ENCODE measurements at places on chromosomes 1 and 21.

- peak; percentile 65 for DNase-seq
Measured at GRCh38 chr1:31669786-31670592, 25.3 kb upstream of the PEF1 start.

GRCh38 chr1:212178851-212179250 is 106.4 kb upstream of the PPP2R5A start:
- DNase-seq: no peak

DNA sequence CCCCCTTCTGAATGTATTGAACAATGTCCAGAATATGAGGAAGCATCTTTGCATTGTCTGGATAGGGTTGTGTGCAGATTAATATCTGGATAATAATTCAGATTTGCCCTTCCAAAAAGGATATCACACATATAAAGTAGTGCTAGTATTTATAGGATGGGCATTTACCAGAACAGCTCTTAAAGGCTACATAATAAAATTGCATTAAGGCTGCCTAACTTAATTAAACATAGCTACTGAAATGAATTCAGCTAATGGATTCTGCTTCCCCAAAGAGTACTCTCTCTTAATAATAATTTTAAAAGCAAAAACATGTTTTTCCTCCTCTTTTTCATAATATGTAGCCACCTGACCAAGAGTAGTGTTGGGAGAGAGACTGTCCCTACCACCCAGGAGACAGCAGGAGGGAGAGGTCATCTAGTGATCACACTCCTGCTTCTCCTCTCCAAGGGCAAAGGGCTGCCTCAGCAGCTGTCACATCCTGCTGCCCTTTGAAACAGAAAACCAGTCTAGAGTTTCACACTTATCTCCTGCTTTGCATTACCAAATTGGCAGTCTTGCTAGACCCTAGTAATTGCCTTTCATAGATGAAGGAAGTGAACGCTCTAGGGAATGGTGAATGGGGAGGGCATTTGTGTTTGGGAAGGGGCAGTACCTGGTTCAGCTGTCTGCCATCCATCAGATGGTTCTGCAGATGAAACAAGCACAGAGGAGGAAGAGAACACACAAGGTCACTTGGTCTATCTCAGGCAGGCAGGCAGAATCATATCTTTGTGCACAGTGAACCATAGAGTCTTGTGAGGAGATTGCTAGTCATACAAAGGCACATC is 29.3 kb upstream of the DDAH1 start:
- DNase-seq: no peak

DNA sequence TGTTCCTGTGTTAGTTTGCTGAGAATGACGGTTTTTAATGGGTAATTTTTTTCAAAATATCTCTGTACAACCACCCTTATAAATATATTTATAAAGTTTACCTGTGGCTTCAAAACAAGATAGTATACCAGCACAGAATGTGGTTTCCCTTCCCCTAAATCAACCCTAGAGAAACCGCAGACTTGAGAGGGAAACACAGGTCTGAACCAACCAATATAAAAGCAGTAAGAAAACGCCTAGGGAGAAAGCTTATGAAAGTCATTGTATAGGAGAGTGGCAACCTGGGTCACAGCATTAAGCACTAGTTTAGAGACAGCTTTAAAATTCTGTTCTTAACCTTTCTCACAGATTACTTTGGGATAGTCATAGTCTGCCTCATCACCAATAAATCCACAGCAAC is 180.6 kb upstream of the LHX8 start:
- no peak for DNase-seq

- DNase-seq: no peak
Measured at GRCh38 chr1:186292875-186293274, 82.2 kb downstream of the TPR start.

DNA sequence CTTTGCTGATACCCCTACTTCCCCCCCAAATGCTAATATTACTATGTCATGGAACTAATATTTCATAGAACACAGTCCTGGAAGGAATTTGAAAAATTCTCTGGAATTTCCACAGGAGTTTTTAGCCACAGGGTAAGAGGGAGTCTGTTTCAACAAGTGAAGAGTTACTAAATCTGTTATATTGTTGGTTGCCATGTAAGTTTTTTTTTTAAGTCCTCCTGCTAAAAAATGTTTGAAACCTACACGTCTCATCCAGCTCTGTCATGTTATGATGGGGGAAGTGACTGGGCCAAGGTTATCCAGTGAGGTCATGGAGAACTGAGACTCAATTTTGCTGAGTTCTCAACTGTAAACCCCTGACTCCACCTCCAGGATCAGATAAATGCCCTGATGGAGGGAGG is 60.8 kb upstream of the USP24 start:
- no peak for DNase-seq

DNA sequence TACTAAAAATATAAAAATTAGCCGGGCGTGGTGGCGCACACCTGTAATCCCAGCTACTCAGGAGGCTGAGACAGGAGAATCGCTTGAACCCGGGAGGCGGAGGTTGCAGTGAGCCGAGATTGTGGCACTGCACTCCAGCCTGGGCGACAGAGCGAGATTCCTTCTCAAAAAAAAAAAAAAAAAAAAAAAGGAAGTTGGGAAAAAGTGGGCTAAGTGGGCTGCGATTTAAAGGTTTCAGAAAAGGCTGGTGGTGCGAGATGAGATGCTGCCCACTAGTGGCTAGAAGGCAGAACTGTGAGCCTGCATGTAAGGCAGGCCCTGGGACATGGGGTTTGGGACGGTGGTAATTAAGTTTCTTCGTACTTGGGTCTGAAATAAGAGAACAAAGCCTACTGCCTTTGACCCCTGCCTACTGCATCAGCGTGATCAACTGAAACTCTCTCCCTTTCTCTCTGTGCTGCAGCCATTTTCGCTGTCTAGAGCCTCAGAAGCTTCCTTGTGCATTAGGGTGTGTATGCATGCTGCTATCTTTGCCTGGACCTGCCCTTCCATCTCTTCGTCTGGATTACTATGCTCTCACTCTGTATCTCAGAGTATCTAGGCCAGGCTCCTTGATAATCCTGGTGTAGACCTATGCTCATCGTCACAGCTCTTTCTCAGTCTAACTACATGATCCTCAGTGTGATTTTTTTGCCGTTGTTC is 12.4 kb downstream of the FMOD start:
- DNase-seq: peak; percentile 56

DNA sequence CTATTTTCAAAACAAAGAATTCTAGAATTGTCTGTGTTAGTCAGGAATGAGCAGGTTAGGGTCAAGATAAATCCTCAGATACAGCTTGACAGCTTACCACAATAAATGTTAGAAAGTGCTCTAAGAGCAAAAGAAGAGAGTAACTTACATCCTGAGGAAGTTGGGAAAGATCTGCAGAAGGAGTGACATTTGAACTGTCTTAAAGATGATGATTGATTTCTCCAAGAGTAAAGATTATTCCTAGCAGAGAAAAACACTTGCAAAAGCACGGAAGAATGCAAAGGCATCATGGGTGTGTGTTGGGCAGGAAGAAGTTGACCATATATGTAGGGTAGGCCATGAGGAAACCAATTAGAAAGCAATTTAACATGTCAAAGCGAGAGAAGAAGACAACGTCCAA is 175.4 kb downstream of the LRRC7 start:
- no peak for DNase-seq

DNA sequence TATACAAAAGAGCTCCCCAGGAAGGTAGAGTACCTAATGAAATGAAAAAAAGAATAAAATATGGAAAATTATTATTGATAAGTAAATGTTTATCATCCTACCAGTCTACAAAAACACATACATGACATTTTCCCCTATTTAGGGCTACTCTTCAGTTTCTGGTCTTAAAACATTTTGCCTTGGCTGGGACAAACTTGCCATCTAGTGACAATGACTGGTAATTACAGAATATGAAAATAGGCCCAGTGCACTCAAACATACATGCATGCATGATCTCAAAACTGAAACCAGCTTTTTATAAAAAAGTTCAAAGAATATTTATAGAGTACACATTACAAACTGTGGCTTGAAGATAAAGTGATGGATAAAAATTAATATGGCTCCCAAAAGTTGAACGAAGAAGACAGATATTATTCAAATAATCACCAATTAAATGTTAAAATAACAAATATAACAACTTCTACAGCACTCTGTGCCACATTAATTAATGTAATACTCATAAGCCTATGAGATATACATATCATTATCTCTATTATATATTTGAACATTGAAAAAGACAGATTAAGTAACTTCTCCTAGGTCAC is 10.5 kb upstream of the RNPC3 start:
- DNase-seq: peak; percentile 41

- peak; percentile 58 for DNase-seq
Measured at GRCh38 chr1:9867408-9868243, 42.4 kb downstream of the CTNNBIP1 start.

DNA sequence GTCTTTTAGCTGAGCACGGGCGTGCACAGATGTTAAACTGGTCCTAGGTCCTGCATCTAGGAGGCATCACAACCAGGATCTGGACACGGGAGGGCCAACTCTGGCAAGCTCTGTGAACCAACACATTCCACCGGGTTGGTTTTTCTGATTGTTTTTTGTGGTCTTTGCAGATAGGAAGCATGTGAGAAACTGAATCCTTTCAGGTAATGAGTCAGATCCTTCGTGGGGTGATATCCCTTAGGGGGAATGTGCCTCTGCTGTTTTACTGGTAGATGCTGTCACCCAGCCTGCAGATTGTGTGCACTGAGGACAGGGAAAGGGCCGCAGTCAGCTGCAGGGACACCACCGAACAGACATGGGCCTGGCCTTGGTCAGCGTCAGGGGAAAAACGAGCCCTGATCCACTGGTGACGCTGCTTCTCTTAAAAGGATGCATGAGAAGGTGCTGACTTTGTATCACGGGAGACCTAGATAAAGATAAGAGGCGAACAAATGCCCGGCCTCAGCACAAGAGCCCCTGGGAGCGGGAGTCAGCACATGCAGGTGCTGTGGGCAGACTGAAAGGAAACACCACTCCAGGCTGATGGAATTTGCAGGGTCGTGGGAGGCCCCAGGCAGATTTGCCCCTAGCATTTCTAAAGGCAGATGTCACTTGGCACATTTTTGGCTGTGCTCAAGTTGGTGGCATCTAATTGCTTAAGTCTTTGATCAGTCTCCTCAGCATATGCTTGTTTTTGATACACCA is 51.1 kb downstream of the DOP1B start:
- DNase-seq: no peak

DNA sequence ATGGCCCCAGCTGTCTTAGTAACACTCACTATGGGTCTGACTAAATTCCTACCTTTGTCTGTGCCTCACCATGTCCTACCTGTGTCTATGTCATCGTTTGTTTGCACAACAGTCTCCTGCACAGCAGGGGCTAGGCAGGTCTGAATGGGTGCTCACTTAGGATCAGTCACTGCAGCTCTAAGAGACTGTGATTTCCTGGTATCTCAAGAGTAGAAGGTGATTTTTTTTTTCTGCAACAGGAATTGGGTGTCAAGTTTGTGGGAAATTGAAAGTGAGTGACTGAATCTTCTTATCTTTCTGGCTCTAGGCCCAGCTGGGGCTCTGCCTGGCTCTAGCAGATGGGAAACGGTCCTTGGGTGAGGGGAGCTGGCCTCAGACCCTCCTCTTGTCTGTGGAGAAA is 46.4 kb upstream of the TRABD2B start:
- no peak for DNase-seq

DNA sequence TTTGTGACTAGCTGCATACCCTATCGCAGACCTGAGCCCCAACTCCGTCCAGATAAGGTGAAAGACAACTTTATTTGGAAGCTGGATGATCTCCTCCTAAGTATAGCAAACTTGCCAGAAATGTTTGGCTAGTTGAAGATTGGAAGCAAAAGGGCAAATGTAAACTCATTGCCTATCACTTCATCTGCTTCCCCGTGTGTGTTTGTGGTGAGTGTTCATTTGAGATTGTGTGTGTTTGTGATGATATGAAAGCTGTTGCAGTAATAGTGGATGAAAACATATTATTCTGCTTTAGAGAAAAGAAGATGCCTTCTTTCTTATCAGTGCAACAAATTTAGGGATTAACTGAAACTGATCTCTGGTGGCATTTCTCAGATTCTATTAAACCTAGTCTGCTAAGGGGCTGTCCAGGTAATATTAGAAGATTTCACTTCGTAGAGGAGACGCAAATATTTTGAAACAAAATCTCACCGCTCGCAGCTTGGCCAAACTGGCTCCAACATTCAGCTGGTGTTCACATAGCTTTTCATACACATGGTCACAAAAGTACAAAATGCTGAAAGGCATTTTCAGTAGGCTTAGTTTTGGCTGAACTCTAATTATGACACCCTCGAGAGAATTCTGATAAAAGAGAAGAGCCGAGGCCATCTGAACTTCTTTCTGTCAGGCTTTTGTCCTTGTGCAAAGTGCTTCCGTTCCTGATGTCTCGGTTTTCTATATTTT is 1.1 kb downstream of the TBX19 start:
- DNase-seq: no peak

- no peak for DNase-seq
Measured at GRCh38 chr1:198764748-198765147, 125.9 kb downstream of the PTPRC start.

DNA sequence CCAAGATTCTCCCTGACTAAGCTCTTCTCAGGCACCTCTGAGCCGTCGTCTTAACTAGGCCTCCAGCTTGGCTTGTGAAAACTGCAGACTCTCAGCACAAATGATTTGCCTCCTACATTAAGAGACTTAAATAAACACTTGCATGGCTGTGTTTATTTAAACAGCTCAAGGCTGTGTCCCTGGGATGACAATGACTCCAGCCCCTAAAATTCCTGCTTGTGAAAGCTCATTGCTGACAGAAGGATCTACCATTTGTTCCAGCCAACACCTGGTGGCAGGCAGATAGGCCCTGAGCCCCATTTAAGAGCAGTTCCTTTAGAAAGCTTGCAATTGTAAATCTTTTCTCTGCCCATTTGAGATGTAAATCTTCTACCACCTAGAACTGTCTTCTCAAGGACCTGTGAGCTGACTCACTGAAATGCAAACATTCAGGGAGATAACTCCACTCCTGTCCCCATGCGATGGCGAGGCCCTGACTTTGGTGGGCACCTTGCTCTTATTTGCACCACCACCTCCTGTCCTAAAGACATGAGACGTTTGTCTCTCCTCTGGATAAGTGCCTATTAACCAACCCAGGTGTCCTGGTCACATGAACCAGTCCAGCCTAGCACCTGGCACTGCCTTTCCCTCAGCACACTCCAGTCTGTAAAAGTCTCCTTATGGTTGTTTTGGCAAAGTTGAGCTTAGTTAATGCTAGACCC is 15.1 kb upstream of the PCP4 start:
- no peak for DNase-seq

DNA sequence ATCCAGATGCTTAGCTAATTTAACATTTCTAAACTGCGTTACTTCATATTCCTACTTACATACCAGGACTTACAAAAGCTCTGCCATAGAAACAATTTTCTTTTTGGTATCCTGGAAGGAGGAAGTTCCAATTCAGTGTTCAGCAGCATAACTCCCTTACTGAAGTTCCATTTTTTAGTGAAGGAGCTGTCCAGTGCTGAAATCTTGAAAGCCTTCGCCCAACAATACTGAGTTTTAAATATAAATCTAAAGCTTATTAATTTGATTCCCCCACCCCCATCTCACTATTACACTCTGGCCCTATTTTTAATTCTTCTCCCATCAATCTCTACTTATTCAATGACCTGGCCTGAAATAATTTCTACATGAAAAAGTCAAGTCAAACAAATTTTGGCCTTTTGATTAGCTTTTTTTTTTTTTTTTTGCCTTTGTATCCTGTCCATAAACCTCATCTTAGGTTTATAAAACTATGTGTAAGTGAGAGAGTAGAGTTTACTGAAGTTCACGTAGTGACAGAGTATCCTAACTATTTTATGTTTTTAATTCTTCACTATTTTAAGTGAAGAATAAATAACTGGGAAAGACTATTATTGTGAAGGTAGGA is 323.0 kb upstream of the PLD5 start:
- no peak for DNase-seq

All from putamen (tissue), 1 donor.